ENCODE measurements at places on chromosomes 11 and 22.

DNA sequence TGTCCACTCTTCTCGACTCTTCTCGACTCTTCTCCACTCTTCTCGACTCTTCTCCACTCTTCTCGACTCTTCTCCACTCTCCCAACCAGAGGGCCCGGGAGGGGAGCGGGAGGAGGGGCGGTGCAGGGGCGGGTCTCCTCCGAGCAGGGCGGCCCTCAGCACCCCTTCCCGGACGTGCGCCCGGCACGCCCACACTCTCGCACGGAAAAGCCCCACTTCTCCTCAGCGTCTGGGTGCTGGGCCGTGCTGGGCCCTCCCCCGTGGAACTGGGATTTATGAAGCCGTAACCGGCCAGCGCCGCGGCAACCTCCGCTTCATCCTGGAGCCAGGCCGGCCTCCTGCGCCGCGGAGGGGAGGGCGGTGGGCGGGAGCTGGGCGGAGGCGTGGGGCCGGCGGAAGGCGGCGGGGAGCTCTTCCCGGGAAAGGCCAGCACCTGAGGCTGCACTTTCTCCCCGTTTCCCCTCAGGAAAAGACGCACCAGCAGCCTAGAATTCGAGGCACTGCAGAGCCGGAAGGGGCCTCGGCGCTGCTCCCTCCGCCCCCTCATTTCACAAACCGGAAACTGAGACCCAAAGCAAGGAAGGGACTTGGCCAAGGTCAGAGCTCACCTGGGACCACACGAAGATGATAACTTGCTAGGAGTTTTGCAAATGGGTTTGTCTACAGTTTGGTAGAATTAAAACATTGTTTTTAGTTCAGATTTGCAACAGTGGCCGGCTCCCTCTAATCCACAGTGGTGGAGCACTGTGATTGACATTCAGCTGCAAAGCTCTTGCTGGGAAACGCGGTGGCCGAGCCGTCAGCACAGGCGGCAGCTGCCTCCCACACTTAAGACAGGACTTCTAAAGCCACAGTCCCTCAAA is 31.6 kb upstream of the JAM3 start:
- DNase-seq = no peak

GRCh38 chr11:34738237-34738636 is 117.3 kb downstream of the EHF start:
- DNase-seq = no peak

GRCh38 chr22:41478891-41479521 is 10.1 kb downstream of the ACO2 start:
- DNase-seq = no peak

- DNase-seq = no peak
Observed at GRCh38 chr11:12274558-12275197, 102.7 kb upstream of the PARVA start.

All from activated CD8-positive, alpha-beta memory T cell treated with anti-CD3 and anti-CD28 coated beads for 48 hours (primary cell).